ENCODE measurements at places on chromosomes 7 and 10.

- no peak for DNase-seq
Measured at GRCh38 chr7:137480824-137481365, 137.4 kb upstream of the PTN start.

DNA sequence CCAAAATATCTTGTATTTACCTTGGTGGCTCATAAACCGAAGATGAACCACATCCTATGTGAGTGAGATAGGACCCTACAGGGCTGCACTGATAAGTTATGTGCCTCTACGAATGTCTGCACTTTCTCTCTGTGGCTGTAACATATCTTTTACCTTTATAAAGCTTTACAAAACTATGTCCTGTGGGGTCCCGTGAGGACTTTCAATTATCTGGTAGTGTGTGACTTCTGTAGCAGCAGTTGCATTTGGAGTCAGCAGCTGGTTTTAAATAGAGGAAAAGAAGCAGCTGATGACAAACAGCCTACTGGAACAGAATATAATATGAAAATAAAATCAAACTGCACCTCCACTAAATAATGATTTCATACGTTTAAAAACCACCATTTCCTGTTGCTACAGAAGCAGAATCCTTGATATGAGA is 222.4 kb upstream of the GNAI1 start:
- DNase-seq = no peak

DNA sequence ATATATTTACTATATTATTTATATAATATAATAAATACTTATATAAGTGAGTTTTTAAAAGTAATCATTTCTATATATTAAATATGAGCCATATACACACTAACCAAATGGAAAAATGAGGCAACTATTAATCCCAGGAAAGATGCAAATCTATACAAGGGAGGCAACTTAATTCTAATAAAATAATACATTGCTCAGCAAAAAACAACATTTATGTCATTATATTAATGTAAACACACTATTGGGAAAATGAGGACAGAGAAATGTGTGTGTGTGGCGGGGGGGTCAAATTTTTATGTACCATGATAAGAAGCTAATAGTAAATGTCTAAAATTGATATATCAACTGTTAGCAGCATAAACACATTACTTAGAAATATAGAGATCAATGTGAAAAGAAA is 23.3 kb upstream of the DGKI start:
- DNase-seq = no peak

- DNase-seq = no peak
Measured at GRCh38 chr10:59553162-59553900, 156.3 kb downstream of the SLC16A9 start.

DNA sequence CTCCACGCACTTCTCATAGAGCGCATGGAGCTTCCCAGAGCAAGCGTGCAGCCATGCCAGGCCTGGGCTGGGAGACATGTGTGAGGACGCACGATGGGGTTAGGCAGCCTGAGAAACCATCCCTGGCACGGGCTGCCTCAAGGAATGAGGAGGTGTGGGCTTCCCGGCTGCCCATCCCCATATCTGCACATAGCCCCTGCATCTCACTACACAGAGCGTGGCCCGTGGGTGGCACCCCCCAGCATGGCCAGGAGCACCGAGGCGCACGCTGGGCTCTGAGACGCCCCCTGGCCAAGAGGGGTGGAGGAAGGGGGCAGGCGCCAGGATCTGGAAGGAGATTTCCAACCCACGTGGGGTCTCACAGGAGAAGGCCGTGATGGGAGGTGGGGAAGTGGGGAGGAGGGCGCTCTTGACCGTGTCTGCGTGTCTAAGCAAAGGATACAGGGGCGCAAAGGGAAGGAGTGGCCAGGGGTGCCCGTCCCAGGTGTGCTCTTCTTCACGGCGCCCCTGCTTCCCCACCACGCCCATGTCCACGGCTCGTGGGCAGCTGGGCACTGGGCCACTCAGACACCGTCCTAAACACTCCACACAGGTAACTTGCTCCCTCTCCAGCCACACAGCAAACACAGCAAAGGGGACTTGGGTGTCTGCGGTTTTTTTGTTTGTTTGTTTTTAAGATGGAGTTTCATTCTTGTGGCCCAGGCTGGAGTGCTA is 340.5 kb downstream of the PTPRN2 start:
- DNase-seq = no peak

DNA sequence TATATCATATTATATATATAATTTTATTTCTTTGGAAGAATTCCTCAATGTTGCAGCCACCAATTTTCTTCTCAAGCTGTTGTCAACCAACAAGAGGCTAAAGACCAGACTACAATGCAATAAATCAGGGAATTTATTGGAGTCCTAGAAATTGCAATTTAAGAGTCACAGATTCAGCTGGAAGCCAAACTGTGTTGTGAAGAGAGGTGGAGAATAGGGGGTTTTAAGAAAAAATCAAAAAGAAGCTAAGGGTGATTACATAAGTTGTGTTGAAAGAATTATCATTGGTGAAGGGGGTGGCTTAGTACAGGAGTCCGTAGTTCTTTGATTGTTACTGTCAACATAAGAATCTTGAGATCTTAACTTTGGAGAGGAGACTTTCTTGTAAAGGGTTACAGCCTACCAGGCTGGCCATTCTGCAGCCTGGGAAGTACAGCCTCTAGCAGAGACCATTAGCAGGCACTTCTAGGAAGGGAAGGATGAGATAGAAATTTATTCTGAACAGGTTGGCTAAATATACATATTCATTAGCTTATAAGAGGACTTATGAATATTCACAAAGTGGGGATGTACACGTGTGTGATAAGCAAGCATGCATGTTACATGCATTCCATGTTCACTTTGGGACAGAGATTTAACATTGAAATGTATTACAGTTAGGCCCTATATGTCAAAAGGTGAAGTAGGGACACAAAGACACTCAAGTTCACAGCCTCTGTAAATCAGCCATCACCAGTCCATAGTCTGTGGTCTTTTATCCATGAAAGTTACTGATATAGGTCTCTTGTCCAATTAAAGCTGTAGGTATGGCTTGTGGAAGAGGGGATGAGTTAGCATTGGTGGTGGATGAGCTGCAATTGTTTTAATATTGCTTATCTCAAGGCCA is 8.3 kb upstream of the TMEM168 start:
- no peak for DNase-seq
